Fibroblast of the aortic adventitia (primary cell): ENCODE measurements at places on chromosomes 3 and 15.

- DNase-seq, result peak; percentile 50
Observed at GRCh38 chr3:151931171-151931570, 57.7 kb downstream of the SUCNR1 start.

GRCh38 chr3:113247068-113247467 lies 35.7 kb downstream of the BOC start:
- DNase-seq, result no peak

- peak; percentile 79 for DNase-seq
Observed at GRCh38 chr3:59245859-59246501, 196.2 kb upstream of the CFAP20DC start.

DNA sequence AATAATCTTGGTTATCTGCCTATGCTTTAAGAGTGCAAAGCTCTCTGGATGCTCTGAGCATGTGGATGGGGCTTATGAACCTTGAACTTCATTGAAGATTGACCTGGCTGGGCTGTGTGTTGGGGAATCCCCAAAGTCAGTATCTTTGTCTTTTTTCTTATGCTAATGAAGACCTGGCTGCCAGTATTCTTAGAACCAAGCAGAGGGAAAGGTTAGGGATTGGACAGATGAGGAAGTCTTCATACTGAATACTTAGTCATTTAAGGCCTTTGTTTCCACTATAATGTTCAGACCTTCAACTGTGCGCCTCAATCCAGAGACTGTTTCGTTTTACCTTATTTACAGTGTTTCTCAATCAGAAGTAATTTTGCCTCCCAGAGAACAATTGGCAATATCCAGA lies 42.5 kb upstream of the CMTM7 start:
- DNase-seq, result no peak

- DNase-seq, result peak; percentile 69
Observed at GRCh38 chr3:181534781-181535221, 176.9 kb upstream of the SOX2 start.

DNA sequence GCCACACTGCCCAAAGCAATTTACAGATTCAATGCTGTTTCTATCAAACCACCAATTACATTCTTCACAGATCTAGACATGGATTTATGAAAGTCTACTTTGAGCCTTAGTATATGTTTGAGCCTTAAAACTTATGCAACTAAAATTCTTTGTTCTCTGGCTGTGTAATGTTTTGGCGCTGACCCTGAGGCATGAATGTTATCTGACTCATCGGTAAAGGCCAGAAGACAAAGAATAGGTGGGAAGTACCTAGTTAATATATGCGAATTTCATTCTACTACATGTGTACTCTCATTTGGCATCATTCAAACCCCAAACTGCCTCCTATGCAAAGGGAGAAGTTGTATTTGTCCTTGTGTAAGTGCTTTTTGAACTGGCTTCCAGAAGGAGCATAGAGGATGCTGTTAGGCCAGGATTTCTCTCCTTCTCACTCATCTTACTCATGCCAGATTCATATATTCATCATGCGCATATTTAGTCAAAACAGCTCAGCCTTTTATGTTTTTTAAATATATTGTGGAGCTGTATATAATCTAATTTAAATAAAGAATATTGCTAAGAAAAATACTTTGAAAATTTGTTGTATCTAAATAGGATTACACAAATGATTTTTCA lies 204.2 kb downstream of the NFKBIZ start:
- peak; percentile 82 for DNase-seq

DNA sequence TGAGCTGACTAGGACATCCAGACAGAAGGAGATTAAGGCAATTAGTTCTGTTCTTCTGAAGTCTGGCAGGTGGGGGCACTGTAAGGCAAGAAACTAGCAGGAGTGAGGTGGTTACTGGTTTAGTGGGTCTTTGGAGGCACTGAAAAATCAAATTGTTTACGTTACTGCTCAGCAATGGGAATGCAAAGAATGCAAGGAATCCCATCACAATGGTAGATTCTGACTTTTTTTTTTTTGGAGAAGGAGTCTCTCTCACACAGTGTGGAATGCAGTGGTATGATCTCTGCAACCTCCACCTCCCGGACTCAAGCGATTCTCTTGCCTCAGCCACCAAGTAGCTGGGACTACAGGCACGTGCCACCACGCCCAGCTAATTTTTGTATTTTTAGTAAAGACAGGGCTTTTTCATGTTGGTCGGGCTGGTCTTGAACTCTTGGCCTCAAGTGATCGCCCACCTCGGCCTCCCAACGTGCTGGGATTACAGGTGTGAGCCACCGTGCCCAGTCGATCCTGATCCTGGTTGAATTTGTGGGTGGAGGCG lies 16.4 kb downstream of the FAM107A start:
- peak; percentile 97 for DNase-seq

- DNase-seq, result no peak
Observed at GRCh38 chr3:66629982-66630368, 129.2 kb upstream of the LRIG1 start.

GRCh38 chr15:101828774-101829173 lies 16.8 kb downstream of the OR4F15 start:
- DNase-seq, result no peak

GRCh38 chr15:31305796-31306425 lies 20.7 kb upstream of the KLF13 start:
- no peak for DNase-seq

GRCh38 chr3:114441386-114441785 lies 147.6 kb downstream of the TIGIT start:
- no peak for DNase-seq

DNA sequence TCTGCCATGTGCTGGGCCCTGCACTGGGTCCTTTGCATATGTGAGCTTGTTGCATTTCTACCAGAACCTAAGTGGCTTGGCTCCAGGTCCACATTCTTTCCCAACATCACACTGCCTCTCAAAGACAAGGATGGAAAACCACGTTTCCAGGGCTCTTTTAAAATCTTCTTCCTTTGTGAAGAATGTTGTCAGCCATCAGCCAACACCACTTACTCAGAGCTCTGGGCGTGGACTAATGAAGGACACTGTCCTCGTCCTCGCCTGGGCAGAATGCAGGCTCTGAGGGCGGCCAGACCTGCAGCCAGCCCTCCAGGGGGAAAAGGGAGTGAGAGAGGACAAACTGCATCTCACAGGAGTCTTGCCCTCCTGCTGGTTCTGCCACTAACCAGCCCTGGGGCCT lies 49.7 kb downstream of the MAGEF1 start:
- DNase-seq, result peak; percentile 29

DNA sequence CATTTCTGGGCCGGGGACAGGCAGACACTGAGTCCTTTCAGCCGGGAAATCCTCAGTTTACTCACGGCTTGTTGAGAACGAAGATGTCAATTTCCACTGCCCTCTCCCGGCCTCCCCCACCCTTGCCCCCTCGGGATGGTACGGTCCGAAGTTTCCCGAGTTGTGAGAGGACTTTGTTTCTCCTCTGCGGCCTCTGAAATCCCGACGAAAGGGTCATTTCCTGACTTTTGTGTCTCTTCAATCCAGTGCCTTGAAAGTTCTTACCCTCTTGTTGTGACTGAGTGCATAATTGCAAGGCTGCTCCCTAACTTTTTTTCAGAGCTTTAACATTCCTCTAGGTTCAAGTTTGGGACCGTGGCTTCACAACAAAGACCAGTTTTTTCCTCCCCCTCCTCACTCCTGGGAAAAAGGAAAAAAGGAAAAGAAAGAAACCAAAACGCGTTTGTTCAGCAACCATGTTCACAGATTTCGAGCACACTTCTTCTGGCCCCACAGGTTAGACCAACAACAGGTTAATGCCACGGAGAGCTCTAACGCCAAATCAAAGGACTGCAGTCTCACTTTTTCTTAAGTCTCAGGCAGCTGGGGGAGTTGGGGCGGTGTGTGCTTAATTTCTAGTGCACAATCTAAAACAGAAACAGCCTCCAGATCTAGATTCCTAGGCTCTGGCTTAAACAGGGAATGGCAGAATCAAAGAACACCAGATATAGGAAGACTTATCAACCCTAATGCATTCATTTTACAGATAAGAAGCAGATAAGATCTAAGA lies 138.9 kb downstream of the TMCO5A start:
- DNase-seq, result peak; percentile 62

DNA sequence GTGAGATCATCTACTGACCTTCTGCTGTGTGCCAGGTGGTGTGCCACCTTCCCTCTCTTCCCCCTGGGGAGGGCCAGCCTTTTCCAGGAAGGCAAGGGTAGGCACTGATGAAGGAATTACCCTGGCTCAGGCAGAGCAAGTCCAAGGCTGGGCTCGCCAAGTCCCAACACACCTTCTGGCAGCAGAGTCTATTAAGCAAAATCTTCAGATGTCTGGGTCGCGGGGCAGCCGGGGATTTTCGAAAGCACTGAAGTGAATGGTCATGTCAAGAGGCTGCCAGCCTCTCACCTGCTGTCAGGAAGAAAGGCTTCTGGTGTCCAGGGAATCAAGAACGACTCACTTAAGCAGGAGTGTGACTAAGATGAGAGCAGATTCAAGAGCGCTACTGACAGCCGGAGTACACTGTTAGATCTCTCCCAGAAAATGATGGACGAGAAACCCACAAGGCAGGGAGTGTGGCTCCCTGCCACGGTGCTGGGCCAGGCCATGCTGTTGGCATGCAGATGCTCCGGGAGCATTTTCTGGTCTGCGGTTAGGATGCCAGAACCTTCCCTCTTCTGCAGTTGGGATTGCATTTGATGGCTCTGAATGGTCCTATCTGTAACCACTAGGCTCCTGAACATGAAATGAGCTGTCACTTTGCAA lies 479.8 kb downstream of the SHQ1 start:
- DNase-seq, result no peak

GRCh38 chr3:108123326-108123725 lies 32.5 kb upstream of the CD47 start:
- no peak for DNase-seq

DNA sequence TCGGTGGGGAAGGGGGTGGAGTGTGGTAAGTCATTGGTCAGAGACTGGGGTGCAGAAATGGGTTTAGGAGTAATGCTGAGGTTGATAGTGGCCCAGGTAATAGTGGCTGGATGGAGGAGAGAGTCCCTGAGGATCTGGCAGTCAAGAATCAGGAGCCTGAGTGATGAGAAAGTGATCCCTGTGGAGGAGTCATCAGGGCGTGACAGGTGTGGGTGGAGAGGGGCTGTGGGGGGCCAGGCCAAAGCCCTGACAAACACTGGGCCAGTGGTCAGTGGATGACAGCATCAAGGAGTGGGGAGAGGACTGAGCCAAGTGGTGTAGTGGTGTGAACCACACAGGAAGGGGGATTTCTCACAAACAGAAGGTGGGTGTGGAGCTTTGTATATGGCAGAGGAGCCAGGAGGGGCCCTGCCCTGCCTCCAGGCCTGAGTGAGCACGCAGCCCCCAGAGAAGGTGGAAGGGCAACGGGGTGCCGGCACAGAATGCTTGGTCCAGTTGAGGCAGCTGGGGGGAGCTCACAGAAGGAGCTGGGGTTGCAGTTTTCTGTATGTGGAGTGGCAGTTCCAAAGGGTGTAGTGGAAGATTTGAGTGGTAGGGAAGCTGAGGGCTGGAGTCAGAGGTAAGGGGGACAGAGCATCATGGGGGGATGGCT lies 77.1 kb downstream of the SPSB4 start:
- no peak for DNase-seq

DNA sequence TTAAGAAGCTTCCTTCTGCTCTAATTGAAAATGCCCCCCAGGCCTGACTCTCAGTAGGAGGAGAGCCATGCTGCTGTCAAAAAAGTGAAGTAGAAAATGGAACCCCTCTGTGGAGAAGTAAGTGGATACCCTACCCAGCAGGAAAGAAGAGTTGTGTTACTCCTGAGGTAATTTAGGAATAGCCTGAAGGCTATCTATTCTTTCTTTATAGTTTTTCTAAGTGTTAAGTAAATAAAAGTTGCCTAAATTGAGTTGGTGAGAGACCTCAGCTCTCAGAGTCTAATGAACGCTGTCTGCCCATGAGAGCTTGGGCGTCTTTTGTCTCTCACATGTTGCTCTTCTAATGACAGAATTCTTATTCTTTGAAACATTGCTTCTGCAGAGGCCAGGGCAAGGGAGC lies 116.2 kb downstream of the NSUN3 start:
- DNase-seq, result no peak

- no peak for DNase-seq
Observed at GRCh38 chr3:131694376-131694775, 191.6 kb upstream of the MRPL3 start.

GRCh38 chr3:169118666-169119370 lies 544.7 kb downstream of the MECOM start:
- no peak for DNase-seq

DNA sequence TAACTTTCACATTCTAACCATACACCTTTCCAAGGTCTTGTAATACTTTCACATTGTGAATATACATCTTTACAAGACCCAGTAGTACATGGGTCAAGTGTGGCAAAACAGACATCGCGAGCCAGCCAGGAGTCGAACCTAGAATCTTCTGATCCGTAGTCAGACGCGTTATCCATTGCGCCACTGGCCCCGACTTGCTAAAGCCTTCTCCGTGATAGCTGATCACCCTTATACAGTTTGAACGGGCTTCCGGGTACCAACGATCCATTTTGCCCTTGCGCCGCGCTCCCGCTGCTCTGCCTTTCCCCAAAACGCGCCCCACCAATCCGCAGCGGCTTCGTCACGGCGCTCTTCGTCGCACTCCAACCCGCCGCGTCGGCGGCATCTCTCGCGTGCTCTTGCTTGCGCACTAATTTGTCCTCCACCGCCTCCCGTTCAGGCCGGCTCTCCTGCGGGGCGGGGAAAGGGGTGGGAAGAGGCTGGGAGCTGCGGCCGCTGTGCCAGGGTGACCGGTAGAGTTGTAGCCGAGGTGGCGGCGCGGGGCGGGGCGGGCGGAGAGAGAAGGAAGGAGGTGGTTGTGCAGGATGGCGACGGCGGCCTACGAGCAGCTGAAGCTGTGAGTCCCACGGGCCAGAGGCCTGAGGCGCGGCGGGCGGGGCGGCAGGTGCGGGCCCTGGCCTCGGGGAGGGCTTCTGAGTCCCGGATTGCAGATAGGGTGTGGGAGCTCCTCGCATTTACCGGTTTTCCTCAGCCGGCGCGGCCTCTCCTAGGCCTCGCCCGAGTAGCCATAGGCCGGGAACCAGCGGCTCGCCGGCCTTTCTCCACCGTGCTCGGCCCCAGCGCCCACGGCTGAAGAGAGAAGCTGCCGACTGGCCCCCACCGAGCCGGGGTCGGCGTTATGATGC lies at the start of gene SACM1L:
SACM1L (plus strand) TSS at position 515 of the 905 bp plus-strand sequence; CDS start at position 585, 70 bp downstream.
- DNase-seq, result peak; percentile 99

DNA sequence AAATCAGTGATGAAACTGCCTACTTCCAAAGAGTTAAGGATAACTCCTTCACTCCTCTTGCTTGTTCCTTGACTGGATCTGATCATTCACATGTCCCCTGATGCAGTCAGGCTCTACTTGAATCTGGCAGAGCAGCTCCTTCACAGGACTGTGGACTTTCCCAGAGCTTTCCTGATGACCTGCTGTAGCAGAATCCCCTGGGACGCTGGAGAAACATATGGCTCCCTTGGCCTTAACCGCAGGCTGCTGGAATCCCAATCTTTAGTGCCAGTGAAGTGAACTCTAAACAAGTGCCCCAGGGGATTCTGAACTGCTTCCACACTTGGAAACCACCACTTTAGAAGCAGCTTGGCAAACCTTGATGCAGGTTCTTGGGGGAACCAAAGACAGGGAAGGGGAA lies 217.8 kb downstream of the CHST2 start:
- no peak for DNase-seq

GRCh38 chr15:69656271-69657030 lies 203.8 kb downstream of the RPLP1 start:
- no peak for DNase-seq

GRCh38 chr3:113234028-113234427 lies 22.7 kb downstream of the BOC start:
- no peak for DNase-seq
